ENCODE measurements at places on chromosomes 1 and 21.

DNA sequence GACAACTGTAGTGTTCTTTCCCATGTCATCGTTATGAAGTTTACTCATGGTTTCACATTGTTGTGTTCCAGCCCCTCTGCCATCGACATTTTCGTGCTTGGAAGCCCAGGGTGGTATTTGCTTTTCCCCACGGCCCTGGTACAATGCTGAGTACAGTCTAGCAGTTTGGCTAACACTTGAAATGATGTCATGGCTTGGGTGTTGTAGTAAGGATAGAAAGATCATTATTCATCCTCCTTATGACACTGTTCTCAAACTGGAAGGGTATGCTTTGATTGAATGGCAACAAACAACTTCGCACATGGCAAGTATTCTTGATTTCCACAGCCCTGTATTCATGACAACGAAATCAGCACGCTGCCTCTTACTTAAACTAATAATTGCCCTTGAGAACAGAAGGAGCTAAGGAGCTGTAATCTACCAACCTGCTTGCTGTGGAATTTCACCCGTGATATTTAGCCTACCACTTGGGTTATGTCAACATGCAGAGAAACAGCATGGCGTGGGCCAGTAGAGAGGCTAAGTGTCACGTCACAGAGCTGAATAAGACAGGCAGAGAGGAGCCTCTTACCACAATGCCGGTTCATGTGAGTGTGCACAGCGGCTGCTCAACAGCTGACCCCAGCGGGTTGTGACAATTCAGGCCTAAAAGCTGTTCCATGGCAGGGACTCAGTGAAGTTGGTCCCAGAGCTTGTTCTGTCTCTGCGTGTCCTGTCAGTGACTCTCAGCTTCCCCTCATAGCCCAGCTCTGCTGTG lies 73.9 kb downstream of the KCNJ6 start:
- no peak for DNase-seq

DNA sequence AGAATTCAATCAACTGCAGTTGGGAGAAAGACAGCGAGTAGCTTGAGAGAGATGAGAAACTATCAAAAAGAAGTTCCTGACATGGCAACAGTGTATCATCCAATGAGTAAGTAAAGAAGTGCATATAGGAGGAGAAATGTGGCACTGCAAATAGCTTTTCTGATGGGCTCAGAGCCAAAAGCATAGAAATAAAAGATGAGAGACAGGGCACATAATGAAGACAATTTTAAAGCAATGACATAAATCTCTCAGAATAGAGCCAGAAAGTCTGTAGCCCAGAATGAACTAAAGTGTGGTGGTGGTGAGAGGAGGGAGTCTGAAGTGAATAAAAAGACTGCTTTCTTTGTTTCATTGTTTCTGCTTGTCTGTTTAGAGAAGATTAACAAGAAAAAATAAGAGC lies 34.3 kb downstream of the TNFSF18 start:
- no peak for DNase-seq

DNA sequence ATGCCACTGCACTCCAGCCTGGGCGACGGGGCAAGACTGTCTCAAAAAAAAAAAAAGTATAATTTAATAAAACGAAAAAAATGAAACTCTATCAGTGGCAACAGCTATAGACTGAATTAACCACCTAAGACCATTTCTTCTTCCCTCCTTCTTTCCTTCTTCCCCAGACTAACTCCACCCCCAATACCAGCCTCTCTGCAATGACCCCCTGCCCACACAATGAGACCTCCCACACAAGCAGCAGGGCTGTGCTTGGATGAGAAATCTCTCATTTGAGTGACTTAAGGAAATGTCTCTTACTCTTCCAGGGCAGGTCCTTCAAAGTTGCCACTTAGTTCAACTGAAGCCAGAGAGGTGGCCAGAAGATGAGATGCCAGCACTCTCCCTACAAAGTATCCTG lies 94.5 kb upstream of the SYT6 start:
- no peak for DNase-seq

- DNase-seq, result peak; percentile 84
Observed at GRCh38 chr1:180533266-180533987, 25.3 kb upstream of the OVAAL start.

DNA sequence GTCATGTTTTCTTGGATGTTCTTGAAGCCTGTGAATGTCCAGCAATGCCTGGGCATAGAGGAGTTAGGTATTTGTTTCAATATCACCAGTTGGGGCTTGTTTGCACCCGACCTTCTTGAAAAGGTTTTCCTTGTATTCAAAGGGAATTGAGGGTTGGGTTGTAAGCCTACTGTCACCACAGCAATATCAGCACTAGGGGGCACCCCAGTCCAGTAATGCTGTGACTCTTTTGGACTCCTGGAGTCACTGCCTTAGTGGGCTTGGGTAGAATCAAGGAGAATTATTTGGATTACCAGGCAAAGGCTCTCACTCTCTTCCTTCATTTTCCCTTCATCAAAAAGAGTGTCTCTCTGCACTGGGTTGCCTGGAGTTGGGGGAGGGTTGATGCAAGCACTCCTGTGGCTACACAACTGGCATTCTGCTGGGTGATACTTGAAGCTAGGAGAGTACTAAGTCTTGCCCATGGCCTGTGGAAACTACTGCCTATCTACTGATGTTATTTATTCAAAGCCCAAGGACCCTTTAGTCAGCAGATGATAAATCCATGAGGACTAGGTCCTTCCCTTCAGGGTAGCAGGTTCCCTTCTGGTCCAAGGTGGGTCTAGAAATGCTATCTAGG lies 34.5 kb downstream of the OR10R2 start:
- DNase-seq, result peak; percentile 22

- no peak for DNase-seq
Observed at GRCh38 chr1:155069551-155070157, 6.1 kb downstream of the EFNA4 start.

DNA sequence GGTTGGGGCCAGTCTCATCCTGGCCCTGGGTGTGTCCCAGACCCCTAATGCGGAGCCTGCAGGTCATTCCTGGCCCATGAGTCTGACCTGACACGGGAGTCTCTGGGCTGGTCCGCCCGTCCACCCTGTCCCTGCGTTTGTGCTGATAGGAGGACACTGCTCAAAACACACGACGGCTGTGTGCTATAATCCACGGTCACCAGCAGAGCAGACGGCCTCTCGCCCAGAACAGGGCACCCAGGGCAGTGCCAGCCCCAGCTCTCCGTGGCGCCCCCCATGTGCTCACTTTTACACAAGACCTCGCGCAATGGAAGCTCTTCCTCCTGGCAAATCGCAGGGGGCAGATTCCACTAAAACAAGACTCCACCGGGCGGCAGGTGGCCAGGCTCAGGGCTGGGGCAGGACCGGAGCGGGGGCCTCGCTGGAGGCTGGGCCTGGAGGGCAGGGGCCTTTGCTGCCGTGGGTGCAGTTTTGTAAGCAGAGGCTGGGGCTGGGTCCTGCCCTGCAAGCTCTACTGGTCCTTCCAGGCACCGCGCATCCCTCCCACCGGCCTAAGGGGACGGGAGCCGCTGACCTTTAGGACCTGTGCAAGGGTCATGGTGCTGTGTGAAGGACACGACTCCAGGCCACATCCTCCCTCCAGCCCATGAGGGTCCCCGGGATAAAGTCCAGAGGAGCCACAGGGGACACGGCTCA lies 10.6 kb upstream of the SLC19A1 start:
- no peak for DNase-seq

GRCh38 chr1:63662056-63662836 lies 69.0 kb downstream of the PGM1 start:
- no peak for DNase-seq

- DNase-seq, result no peak
Observed at GRCh38 chr1:55061000-55061705, 21.8 kb downstream of the PCSK9 start.

DNA sequence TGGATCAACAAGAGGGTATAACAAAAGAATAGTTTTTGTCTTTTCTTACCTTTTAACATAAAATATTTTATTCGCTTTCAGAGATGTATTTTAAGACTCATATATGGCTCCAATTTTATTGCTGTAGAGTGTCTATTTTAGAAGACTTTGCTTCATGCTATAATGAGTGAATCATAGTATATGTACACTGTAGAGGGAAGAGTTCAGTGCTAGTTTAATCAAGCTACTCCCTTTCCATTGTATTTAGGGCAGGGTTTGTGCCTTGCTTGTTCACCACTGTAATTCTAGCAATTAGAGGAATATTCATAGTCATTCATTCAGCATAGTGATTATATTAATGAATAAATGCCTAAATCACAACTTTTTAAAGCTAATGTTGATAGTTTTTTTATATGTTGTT lies 78.8 kb downstream of the CEP350 start:
- no peak for DNase-seq

- DNase-seq, result no peak
Observed at GRCh38 chr1:223326776-223327175, 37.2 kb downstream of the SUSD4 start.

GRCh38 chr21:18917622-18918021 lies 514.0 kb upstream of the TMPRSS15 start:
- DNase-seq, result no peak

GRCh38 chr21:42263591-42264131 lies 44.7 kb downstream of the ABCG1 start:
- no peak for DNase-seq

DNA sequence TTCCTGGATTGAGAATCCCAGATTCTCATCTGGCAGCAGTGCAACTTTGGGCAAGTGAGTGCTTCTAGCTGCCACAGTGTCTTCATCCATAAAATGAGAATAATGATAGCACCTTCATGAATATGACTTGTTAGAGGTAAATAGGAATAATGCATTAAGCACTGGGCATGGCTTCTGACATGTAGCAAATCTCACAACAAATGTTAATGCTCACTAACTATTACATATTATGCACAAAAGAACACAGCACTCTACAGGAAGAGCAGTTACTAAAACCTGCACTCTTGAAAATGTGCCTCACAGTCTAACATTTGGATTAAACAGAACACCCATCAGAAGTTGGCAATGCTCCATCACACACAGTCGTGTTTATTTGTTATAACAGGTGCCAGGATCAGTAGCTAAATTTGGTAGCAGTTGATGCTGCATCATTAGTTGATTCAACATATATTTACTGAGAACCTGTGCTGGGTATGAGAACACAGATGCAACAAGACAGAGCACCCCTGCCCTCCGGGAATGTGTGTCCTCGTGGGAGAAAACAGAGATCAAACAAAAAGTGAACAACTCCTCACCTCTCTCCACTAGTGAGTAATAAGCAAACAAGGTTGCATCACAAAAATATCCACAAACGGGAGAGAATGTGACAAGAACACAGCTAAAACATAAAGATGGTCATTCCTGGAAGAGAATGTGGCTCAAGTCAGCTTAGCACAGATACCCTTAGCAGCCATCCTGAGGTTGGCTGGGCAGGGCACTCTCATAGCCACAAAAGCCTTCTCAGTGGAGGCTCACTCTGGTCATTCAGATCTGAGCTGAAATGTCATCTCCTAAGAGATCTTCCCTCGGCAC lies 26.2 kb upstream of the LBR start:
- DNase-seq, result no peak

DNA sequence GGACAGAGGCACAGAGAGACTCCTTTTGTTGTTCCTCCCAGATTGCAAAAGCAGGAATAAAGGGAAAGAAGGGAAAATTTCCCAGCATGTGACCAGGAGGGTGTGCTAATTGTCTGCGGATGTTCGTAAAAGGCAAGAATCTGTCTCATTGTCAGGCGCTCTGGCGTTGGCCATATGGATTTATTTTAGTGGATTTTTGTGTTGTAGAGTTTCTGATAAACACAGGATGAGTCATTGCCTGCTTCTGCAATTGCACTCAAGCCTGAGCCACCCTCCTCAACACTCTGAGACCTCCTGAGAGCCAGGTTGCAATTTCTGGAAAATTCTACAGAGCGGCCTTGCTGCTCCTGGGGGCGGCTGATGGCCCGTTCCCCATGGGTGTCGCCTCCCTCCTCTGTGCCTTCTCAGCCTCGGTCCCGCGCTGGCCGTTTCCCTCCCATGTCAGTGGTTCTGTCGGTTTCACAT lies 227.7 kb downstream of the KAZN start:
- no peak for DNase-seq

- DNase-seq, result no peak
Observed at GRCh38 chr1:83515578-83516154, 483.3 kb downstream of the TTLL7 start.

DNA sequence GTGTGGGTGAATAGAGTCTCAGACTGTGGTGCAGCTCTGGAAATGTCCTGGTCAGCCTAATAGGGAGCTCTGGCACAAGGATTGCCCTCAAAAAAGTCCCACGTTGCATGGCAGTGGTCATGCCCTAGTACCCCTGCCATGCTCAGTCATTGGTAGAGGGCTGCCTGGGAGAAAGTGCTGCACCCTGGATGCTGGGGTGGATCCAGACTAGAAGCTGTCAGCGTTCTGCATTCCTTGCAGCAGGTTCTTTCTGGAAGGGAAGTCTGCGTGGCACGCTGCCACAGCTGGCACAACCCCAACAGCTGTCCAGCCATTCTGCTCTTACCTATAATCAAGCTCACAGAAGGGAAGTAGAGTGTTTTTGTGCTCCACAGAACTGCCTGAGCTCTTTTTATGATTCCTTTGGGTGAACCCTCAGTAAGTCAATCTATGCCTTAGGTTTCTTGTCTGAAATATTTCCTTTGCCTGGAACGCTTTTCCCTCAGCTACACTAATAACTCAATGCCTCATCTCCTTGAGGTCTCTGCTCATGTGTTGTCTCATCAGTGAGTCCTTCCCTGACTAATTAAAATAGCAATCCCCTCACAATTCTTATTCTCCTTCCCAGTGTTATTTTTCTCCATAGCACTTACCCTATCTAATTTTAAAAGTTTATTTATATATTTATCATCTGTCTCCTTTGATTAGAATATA lies 61.5 kb upstream of the JAK1 start:
- DNase-seq, result no peak

DNA sequence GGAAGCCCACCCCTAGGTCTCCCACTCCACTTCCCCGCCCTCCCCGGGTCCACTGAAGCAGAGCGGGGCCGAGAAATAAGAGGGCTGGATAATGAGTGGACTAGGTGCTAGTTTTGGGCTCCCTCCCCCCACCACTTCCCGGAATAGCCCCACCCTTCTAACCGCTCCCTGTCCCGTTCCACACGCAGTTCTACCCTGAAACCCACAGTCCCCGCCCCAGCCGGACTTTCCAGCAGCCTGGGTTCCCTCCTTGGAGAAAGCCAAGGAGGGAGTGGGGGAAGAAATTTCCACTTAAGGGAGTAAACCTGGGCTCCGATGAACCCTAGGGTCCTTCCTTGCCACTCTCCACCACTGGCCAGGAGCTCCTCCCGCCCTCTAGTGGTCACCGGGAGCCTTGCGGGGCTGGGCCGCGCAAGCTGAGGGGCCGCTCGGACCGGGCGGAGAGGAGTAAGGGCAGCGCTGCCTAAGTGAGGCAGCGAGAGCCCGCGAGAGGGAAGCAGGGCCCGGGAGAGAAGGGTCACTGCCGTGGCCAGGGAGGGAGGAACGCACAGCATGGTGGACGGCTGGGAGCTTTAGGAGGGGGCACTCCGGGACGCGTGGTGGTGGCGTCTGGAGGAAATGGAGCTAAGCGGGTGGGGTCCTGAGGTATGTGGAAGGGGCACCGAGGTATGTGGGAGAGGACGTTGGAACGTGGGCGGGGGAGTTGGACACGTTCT lies 14.3 kb downstream of the THBS3 start:
- peak; percentile 93 for DNase-seq
